Lung (tissue), 17 donors: ENCODE measurements at places on chromosomes 12 and 14.
A peak's percentile ranks its signal among the peaks of the same experiment; 100 is the strongest.

DNA sequence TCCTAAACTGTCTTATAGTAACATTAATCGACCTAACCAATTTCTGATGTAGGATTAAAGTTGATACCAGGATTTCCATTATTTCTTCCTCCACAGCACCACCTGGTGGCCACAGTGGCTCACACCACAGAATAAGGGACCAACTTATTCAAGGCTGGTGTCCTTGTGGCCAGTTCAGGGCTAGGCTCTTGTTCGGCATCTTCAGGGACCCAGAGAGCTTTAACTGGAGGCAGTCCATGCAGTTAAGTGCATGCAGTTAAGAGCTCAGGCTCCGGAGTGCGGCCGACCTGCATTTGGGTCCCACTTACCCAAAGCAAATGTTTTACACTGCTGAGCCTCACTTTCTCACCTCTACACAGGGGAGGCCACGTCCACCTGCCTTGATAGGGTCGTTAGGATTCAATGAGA lies 42.0 kb upstream of the GPR68 start:
- DNase-seq, result peak; percentile 78

DNA sequence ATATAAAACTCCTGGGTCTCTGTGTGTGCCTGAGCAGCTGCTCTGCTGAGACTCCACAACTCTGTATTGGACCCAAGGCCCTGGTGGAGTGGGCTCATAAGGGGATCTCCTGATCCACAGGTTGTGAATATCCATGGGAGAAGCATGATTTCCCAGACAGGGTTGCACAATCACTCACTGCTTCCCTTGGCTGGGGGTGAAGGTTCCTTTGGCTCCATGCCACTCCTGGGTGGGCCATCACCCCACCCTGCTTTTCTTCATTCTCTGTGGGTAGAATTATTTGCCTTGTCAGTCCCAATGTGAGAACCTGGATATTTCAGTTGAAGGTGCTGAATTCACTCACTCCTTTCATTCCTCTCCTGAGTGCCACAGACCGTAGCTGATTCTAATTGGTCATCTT lies 205.2 kb upstream of the TMEM260 start:
- DNase-seq, result no peak

GRCh38 chr14:46496409-46496808 lies 155.2 kb downstream of the RPL10L start:
- DNase-seq, result no peak

DNA sequence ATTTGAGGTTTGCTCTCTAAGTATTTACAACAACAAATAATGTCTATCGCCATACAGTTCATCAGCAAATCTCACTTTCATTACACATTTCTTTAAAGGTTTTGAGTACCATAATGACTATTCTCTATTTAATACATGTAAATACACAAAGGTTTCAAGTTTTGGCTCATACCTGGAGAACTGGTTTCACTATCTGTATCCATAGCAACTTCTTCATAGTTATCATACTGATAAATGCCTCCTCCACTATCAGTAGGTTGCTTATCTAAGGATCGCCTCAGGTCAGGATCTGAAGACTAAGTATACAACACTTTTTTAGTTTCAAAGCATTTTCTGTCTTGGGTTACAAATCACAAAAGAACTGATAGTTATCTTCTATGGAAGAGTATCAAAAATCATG lies 21.4 kb downstream of the ZFC3H1 start:
- no peak for DNase-seq

DNA sequence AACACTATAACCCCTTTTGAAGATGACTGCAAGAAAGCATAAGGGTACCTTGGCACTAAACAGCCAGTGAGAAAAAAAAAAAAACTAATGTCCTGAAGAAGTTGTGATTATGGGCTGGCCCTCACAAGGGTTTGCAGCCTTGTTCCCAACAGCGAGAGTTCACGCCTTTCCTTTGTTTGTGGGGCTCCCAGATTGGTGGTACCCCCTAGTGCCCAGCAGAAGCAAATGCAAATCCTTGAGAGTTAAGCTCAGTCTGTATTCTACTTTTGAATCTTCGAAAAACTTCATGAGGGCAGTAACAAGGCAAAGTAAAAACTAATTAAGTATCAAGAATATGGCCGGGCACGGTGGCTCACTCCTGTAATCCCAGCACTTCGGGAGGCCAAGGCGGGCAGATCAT lies 238.9 kb upstream of the LMO3 start:
- no peak for DNase-seq

DNA sequence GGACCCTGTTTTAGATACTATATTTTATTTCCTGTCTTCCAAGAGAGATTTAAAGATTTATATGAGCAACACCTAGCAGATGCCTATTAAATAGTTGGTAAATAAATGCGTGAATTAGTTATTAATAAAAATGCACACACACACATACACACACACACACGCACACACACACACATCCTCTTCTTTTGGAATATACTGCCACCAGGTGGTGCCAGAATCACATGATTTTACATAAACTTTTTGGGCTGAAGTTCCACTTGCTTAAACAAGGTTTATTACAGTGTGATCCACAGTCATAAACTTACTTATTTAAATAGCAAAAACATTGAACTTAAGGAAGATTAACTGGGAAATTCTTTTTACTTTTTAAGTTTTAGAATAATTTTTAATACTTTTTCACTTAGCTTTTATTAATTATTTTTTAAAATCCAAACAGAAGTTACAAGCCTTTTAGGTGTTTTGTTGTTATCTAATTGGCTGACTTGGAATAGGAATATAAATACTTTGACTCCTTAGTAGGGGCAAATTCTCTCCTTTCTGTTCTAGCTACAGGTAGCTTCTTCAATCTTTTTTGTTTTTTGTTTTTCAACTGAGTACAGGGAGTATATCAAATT lies 17.5 kb downstream of the RAD51B start:
- DNase-seq, result peak; percentile 91

DNA sequence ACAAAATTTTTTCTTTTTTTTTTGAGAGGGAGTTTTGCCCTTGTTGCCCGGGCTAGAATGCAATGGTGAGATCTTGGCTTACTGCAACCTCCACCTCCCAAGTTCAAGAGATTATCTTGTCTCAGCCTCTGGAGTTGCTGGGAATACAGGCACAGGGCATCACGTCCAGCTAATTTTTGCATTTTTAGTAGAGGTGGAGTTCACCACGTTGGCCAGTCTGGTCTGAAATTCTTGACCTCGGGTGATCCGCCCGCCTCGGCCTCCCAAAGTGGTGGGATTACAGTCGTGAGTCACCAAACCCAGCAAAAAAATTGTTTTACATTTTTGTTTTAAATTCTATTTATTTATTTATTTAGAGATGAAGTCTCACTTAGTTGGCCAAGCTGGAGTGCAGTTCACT lies 4.7 kb upstream of the SLC2A14 start:
- DNase-seq, result no peak

DNA sequence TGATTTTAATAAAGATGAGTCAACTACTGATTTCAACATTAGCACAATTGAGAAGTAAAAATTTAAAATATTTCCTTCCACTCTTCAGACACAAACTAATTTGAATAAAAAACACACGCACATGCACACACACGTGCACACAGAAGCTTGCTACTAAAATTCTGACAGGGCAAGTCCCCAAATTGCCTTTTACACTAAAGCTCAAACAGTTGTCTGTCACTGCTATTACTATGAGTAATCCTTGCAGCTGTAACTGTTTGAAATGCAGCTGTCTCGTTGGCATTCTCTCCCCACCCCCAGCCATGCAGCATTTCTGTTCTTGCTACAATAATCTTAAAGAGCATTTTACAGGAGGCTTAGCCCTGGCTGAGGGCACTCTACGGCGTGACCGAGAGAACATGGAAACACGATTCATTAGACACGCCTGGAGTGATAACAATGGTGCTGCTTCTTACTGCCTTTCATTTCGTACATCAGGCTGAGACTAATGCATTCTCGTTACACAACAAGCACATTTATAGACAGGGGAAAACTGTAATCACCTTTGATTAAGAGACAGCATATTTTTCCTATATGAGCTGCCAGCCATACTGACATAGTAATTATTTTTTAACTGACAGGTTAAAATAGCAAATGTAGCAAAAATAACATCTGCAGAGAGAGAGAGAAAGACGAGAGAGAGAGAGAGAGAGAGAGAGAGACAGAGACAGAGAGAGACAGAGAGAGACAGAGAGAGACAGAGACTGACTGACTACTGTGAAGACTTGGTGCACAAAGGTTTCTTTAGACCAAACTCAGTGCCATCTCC lies 153.8 kb downstream of the MED13L start:
- peak; percentile 52 for DNase-seq
